Urinary bladder (tissue), 4 donors: ENCODE measurements at places on chromosomes 1 and 21. TPM values are rescaled to one million over a fixed set of nuclear protein-coding genes. Genes with fewer than 3 reads are reported as not detected.

- no peak for DNase-seq
Measured at GRCh38 chr1:33369081-33369480, 48.2 kb upstream of the A3GALT2 start.

- DNase-seq: no peak
Measured at GRCh38 chr1:147463022-147463421, 78.3 kb upstream of the BCL9 start.

- no peak for DNase-seq
Measured at GRCh38 chr1:183180634-183181056, 5.4 kb upstream of the LAMC2 start.

DNA sequence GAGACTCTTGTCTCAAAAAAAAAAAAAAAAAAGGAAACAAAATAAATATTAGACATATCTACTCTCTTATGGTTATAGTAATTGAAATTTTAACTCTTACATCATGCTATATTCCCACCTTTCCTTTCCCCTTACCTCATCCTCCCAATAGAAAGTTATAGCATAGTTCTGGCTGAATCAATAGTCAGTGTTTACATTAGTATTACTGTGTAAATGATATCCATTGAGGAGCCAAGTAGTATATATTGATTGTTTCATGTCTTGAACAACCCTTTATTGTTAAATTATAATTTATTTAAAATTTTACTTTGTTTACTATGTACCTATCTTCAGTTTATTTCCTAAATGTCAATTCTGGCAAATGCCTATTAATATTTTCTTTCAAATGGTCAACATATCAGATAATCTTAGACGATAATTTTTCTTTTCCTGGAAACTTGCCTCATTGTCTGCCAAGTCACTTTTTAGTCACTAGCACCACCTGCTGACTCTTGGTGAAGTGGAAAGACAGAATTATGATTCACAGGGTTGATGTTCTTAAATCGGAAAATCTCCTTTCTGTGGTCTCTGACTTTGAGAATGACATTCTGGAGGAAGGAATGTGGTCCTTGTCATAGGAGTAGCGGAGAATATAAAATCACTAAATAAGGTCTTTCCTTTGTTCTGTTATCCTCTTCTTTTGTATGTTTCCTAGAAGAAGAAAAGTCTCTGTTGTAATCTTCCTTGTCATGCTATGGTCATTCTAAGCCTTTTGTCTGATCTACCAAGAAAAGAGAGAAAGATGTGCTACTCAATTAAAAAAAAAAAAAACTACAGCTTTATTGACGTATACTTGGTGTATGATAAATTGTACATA is 8.6 kb downstream of the HJV start:
- DNase-seq: no peak

- no peak for DNase-seq
Measured at GRCh38 chr1:200861937-200862647, 10.7 kb upstream of the GPR25 start.

DNA sequence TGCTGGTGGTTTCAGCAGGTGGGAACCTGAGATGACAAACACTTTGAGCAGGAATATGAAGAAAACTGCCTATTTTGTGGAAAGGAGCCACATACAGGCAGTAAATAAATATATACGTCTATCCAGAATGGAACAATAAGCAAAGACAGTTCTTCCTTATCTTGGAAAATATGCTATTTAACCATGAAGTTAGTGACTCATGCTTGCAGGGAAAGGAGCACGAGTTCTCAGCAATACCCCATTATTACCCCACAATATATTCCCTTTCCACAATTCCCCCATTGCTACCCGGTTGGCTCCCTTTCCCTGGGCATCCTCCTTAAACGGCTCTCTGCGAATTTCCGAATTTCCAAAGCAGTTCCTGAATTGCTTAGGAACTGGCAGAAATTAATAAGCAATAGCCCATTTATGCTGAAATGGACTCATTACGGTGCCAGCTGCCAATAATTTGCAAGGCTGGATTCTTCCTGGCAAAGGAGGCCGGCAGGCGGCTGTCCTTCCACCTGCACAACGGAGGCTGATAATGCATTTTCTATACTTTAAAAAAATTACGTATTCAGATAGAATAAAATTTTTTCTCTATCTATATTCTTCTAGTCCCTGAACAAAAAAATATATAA is 65.4 kb downstream of the TIAM1 start:
- DNase-seq: no peak

- DNase-seq: no peak
Measured at GRCh38 chr1:38433084-38433722, 386.6 kb upstream of the POU3F1 start.

DNA sequence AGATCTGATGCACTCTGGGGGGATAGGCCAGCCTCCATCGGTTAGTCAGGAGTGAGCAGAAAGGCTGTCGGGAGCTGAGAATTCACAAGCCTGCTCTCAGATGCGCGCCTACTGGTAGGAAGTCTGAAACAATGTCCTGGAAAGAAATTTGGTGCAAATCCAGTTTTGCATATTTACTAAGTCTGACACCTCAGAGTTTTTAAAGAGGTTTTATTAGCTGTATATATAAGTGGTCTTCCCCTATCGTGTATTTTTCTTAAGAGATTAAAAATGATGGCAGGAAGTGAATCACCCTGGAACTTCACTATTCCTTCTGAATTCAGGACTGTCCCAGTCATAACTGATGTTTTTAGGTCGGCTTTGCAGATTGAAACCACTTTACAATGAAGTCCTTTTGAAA is 99.8 kb upstream of the C1orf105 start:
- DNase-seq: no peak

DNA sequence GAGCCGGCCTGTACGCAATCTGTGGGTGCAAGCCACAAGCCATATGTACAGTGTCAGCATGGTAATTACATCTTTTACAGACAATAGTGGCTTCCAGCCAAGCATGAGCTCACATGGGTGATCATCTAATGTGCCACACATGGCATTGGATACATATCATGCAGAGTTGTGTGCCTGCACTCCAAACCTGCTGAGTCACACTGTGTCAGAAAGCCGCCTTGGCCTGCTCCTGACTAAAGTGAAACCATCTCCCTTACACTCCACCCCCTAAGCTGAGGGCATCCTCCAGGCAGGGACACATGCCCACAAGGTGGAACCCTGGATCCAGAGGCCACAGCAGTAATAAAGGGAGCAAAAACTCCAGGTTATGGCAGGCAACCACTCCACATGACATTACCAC is 72.5 kb downstream of the KCNT2 start:
- no peak for DNase-seq

GRCh38 chr1:14815175-14815877 is 216.8 kb downstream of the KAZN start:
- DNase-seq: no peak

- no peak for DNase-seq
Measured at GRCh38 chr1:3774276-3774945, 1.9 kb downstream of the SMIM1 start.

DNA sequence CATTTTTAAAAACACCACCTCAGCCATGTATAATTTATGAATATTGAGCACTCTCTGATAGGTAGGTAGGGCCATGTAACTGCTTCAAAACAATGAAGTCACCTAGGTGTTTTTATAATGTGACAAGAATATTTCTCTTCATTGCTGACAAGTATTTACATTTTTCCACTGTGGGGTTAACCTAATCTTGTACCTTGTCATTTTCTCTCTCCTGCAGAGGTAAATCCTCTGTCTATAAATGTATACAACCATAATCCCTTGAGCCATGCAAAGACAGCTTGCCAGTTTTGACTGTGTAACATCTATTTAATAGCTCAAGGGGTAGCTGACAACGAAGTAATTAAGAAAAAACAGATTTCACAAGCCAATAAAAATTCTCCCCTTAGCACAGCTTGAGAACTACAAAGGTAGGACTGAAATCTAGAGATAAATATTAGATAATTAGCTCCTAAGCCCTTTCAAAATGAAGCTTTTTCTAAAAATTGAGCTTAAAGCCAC is 137.6 kb upstream of the POGK start:
- no peak for DNase-seq

The CGN gene
- 5.5 TPM for polyA plus RNA-seq

The TRIM58 gene
- 0.43 TPM for polyA plus RNA-seq

The PAPPA2 gene
- 0.54 TPM for polyA plus RNA-seq

The PDPN gene
- polyA plus RNA-seq: 96.8 TPM

The DAB1 gene
- 0.86 TPM for polyA plus RNA-seq
